ENCODE measurements at places on chromosomes 4 and X. TPM values are rescaled to one million over a fixed set of nuclear protein-coding genes. Genes with fewer than 3 reads are reported as not detected.

Gene MAGEC2
- total RNA-seq = not detected

Gene POU4F2
- total RNA-seq = not detected

Gene BLOC1S4
- 22.9 TPM for total RNA-seq

Gene BCLAF3
- total RNA-seq = 1.6 TPM

Gene DOK7
- total RNA-seq = under 0.01 TPM

Gene UGT2A3
- total RNA-seq = not detected

All from hematopoietic multipotent progenitor cell (in vitro differentiated cells).